Aorta (tissue), 5 donors: ENCODE measurements at places on chromosomes 4 and X. TPM values are rescaled to one million over a fixed set of nuclear protein-coding genes. Genes with fewer than 3 reads are reported as not detected.

KIF4A gene
- 0.36 TPM for total RNA-seq

NHS gene
- total RNA-seq = 28.2 TPM

TMEM131L gene
- total RNA-seq = 22.5 TPM

- DNase-seq = no peak
- no peaks in the 10 kb centered on the region for H3K36me3 ChIP-seq
- no peaks in the 10 kb centered on the region for H3K27me3 ChIP-seq
- no peak overlapping the region for H3K4me3 ChIP-seq
- no peak overlapping the region for H3K27ac ChIP-seq
- H3K4me1 ChIP-seq = peaks cover under 1% of the 10 kb centered on the region
These were observed 102.7 kb downstream of the MGST2 start for GRCh38 chr4:139768366-139768765.

- no peak overlapping the region for H3K27ac ChIP-seq
- no peak overlapping the region for H3K4me3 ChIP-seq
- H3K4me1 ChIP-seq = no peaks in the 10 kb centered on the region
- no peak for DNase-seq
- H3K36me3 ChIP-seq = no peaks in the 10 kb centered on the region
These were observed 160.5 kb downstream of the HS3ST1 start for GRCh38 chr4:11268149-11268548.

DNA sequence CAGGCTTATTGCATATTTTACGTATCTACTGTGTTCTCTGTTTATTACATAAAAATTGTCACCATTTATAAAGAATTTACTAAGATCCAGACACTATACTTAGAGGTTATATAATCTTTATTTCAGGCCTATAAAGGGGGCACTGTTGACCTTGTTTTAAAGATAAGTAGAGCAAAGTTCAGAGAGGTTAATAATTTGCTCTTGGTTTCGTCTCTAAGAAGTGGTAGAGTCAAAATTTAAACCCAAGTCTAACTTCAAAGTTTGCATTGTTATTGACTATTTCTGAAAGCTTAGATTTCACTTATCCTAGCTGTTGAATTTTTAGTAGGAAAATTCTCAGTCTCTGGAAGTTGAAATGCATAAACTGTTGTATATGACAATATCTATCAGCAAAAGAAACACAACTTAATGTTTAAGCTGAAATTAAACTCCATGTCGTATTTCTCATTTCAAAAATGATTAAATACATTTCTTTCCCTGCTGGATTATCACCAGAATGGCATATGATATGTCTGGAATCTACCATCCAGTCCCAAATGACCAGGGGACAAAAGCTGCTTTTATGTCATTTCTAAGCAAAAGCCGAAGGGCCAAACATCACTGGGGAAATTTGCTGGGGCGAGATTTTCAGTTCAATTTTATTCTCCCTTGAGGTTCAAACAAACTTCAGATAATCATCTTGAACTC lies 138.4 kb downstream of the SLC7A11 start:
- H3K4me1 ChIP-seq = no peaks in the 10 kb centered on the region
- no peaks in the 10 kb centered on the region for H3K27me3 ChIP-seq
- no peaks in the 10 kb centered on the region for H3K36me3 ChIP-seq

GRCh38 chr4:184263461-184263860 lies 45.8 kb upstream of the ENPP6 start:
- DNase-seq = no peak
- H3K4me3 ChIP-seq = no peak overlapping the region
- no peaks in the 10 kb centered on the region for H3K36me3 ChIP-seq
- no peak overlapping the region for H3K27ac ChIP-seq
- no peaks in the 10 kb centered on the region for H3K27me3 ChIP-seq
- no peaks in the 10 kb centered on the region for H3K4me1 ChIP-seq

DNA sequence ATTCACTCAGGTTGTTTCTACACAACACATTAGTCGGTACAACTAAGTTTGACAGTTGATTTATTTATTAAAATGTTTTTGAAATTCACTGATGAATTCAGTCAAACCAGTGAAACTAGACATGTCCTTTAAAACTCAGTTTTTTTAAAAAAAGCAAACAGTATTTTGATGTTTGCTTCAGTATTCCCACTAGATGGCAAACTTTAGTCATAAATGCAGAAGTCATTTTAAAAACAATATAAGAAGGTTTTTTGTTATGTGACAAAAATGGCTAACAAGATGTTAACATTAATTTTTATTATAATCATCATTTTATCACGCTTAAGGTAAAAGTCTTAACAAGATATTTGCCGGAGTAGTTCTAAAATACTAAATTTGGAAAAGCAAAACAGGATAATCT lies 1337.8 kb upstream of the DIAPH2 start:
- H3K36me3 ChIP-seq = no peaks in the 10 kb centered on the region
- no peaks in the 10 kb centered on the region for H3K4me1 ChIP-seq
- no peak for DNase-seq
- H3K4me3 ChIP-seq = no peak overlapping the region

DNA sequence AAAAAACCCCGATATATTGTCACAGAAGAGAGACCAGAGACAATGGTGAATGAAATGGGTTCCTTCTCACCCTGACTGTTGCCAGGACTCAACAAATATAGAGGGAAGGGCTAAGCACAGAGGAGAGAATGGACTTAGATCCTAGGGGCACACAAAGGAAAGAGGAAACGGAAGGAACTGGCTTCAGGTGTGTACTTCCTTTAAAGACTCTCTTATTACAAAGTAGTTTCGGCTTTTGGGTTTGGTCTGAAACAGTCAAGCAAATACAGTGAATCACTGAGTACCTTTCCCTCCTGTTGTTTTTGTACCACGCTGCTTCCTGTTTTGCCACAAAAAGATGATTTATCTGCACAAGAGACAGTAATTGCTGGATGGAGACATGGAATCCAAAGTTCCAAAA lies 46.1 kb upstream of the S100G start:
- DNase-seq = no peak
- H3K27ac ChIP-seq = no peak overlapping the region
- no peak overlapping the region for H3K4me3 ChIP-seq
- H3K27me3 ChIP-seq = no peaks in the 10 kb centered on the region

GRCh38 chr4:156805696-156806095 lies 165.9 kb downstream of the PDGFC start:
- H3K4me1 ChIP-seq = no peaks in the 10 kb centered on the region
- no peak overlapping the region for H3K4me3 ChIP-seq
- no peak overlapping the region for H3K27ac ChIP-seq

- no peaks in the 10 kb centered on the region for H3K36me3 ChIP-seq
- no peaks in the 10 kb centered on the region for H3K4me1 ChIP-seq
- DNase-seq = no peak
- H3K27me3 ChIP-seq = no peaks in the 10 kb centered on the region
- no peak overlapping the region for H3K27ac ChIP-seq
These were observed 94.1 kb upstream of the PPP3CA start for GRCh38 chr4:101441446-101441845.

GRCh38 chrX:79573760-79574159 lies 206.6 kb upstream of the ITM2A start:
- H3K27ac ChIP-seq = no peak overlapping the region
- no peaks in the 10 kb centered on the region for H3K4me1 ChIP-seq
- no peaks in the 10 kb centered on the region for H3K27me3 ChIP-seq

DNA sequence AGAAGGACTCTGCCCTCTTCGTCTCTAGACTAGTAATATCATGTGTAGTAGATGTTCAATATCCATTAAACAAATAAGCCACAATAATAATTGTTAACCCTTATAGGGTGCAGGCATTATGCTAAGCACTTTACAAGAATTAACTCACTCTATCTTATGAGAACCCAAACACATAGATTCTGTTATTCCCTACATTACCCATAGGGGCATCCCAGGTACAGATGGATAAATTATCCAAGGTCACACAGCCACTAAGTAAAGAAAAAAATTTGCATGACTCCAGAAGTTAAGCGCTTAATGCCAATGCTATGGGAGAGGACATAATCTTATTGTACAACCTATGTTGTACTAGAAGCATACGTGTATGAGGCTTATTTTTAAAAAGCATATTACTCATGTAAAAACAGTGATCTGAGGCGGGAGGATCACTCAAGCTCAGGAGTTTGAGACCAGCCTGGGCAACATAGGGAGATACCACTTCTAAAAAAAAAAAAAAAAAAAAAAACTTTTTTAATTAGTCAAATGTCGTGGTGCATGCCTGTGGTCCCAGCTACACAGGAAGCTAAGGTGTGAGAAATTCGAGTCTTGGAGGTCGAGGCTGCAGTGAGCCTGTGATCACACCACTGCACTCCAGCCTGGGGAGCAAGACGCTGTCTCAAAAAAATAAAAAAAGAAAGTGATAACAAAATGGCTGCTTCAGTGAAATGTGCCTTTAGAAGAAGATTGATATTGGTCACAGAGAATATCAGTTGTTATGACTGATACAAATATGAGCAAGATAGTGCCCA lies 13.6 kb downstream of the LDB2 start:
- no peaks in the 10 kb centered on the region for H3K4me1 ChIP-seq
- no peak overlapping the region for H3K4me3 ChIP-seq
- H3K27ac ChIP-seq = no peak overlapping the region
- DNase-seq = no peak
- no peaks in the 10 kb centered on the region for H3K27me3 ChIP-seq
- no peaks in the 10 kb centered on the region for H3K36me3 ChIP-seq

- no peaks in the 10 kb centered on the region for H3K27me3 ChIP-seq
- H3K36me3 ChIP-seq = no peaks in the 10 kb centered on the region
- DNase-seq = no peak
- no peak overlapping the region for H3K27ac ChIP-seq
These were observed 297.9 kb upstream of the LCORL start for GRCh38 chr4:18319431-18319830.

DNA sequence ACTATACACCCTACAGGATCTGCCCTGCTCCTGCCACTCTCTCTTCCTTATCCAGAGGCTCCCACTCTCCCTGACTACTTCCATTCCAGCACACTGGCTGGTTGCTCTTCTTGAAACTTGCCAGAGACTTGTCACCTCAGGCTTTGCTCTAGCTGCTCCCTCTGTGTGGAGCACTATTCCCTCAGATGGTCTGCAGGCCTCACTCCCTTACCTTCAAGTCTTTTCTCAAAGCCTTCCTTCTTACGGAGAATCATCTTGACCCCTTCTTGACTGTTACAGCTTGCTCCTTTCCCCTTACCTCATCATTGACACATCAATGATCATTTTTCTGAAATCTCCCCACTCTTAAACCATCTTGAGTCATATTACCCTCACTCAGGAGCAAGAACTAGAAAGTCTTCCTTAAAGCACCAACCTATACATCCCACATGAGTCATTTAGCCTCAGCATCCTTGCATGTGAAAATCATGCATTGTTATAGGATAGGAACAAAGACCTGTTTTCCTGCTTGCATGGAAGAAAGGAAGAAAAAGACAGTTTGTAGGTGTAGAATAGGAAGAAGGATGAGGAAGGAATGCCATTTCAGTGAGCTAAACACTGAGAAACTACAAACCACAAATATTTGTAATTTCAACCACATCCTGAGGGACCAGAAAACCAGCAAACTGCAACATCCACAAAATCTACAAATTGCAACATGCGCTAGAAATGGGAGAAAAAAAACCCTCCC lies 55.7 kb downstream of the ANTXR2 start:
- no peak overlapping the region for H3K27ac ChIP-seq
- H3K36me3 ChIP-seq = peaks cover 2% of the 10 kb centered on the region
- DNase-seq = no peak
- no peak overlapping the region for H3K4me3 ChIP-seq
- H3K27me3 ChIP-seq = no peaks in the 10 kb centered on the region

- H3K27me3 ChIP-seq = no peaks in the 10 kb centered on the region
- DNase-seq = no peak
- no peak overlapping the region for H3K27ac ChIP-seq
- no peak overlapping the region for H3K4me3 ChIP-seq
- no peaks in the 10 kb centered on the region for H3K4me1 ChIP-seq
These were observed 52.7 kb downstream of the ADGRA3 start for GRCh38 chr4:22463179-22463578.

- no peak overlapping the region for H3K27ac ChIP-seq
- H3K4me3 ChIP-seq = no peak overlapping the region
- H3K4me1 ChIP-seq = peaks cover 2% of the 10 kb centered on the region
- no peaks in the 10 kb centered on the region for H3K27me3 ChIP-seq
These were observed 17.1 kb upstream of the HERC3 start for GRCh38 chr4:88575186-88575585.
